ENCODE measurements at places on chromosomes 11 and 22.

DNA sequence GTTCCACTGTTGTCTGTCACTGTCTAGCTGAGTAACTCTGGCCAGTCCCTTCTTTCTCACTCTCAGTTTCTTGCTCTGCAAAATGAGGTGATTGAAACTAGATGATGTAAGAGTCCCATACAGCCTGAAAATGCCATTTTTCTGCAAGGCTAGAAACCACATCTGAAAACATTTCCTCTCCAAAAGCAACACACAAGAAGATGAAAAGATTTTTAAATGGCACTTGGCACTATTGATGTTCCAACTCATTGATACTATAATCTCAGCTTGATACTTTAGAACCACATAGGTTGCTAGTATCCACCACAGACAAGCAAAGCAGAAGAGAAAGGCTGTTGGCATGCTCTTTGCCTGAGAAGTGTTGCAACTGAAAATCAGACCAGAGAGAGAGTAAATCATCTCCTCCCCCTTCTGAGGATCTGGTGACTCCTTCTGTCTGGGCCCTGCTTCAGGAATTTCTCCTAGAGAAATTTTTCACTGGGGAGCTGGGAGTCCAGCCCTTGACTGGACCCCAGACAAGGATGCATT is 1217.9 kb downstream of the LRRC4C start:
- no peak for DNase-seq

DNA sequence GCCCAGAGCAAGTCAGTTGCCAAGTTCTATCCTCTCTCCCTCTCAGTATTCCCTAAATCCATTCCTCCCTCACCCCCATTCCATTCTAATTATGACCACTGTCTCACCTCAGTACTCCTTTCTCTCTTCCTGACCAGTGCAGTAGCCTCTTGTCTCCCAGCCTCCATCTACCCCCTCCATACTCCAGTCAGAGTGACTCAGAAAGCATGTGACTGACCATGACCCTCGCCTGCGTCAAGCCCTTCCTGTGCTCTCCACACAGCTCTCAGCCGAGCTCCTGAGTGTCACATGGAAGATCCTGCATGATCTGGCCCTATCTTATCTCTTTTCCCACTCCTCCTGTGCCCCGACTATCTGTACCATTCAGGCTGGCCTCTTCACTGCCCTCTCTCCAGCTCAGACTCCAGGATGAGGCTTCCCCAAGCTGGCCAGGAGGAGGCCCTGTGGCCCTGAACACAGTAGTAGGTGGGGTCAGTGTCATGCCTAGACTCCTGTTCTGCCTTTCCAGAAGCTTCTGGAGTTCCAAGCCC is 42.6 kb downstream of the NEU3 start:
- DNase-seq = peak; percentile 53

- DNase-seq = no peak
Measured at GRCh38 chr11:120180551-120181232, 30.1 kb upstream of the OAF start.

DNA sequence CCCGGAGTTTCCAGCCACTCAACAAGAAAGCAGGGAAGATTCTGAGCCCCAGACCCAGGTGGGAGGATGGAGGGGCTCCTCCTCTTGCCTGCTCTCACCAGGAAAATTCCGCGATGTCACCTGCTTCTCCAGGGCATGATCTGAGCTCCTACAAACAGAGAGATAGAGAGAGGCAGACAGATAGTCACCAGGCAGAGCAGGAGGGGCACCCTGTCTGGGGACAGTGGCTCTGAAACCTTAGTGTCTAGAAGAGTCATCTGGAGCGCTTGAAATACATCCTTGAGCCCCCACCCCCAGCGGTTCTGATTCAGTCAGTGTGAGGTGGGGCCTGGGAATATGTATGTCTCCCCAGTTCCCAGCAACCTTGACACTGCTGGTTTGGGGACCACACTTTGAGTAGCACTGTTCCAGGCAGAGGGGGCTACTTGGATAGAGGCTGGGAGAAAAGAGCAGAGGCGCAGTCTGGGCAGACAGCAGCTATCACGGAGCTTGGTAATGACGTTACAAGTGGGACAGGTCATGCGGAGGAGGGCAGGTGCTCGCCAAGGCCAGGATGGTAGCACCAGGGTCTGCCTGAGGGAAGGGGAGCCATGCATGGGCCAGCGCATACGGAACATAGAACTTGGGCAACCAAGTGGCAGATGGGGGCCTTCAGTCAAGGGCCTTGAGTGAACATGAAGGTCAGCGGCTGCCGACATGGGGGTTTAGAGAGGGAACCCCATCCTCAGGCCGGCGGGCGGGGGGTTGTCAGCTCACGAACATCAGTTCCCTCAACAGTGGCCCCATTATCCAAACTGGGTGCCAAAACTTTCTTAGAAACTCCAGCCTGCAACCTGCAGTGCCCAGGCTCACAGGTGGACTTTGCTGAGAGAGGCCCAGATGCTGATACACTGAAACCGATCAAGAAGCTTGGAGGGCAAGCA is 60.9 kb upstream of the MYEOV start:
- no peak for DNase-seq

GRCh38 chr11:66311470-66311964 is 5.3 kb downstream of the CD248 start:
- no peak for DNase-seq

DNA sequence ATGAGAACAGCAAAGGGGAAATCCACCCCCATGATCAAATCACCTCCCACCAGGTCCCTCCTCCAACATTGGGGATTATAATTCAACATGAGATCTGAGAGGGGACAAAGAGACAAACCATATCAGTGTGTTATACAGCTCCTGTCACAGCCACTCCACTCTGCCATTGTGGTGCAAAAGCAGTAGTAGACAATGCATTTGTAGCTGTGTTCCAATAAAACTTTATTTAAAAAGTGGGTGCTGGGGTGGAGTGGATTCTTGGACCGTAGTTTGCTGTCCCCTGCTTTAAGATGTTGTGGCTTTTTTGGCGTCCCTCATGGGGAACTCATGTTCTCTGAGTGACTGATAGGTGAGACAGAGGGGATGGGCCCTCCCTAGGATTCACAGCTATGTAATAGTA is 399.1 kb downstream of the SOX6 start:
- no peak for DNase-seq

DNA sequence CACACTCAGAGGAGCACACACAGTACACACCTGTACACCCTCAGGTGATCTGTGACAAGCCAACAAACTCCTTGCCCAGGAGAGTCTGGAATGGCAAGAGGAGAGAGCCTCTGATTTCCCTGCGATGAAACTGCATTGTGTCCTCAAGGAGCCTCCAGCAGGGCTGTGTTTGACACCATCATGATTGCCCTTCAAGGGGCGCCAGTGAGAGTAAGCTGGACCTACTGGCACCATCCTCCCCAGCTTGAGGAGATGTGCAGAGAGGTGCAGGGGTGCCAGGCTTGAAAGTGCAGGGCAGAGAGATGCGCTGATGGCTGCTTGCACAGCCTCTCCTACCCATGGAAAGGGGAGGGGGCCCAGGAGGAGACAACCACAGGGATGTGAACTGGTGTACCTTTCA is 188.8 kb upstream of the CADM1 start:
- DNase-seq = no peak

GRCh38 chr11:70698871-70699270 is 300.5 kb downstream of the CTTN start:
- DNase-seq = no peak

- no peak for DNase-seq
Measured at GRCh38 chr11:46335890-46336562, 11.2 kb upstream of the DGKZ start.

DNA sequence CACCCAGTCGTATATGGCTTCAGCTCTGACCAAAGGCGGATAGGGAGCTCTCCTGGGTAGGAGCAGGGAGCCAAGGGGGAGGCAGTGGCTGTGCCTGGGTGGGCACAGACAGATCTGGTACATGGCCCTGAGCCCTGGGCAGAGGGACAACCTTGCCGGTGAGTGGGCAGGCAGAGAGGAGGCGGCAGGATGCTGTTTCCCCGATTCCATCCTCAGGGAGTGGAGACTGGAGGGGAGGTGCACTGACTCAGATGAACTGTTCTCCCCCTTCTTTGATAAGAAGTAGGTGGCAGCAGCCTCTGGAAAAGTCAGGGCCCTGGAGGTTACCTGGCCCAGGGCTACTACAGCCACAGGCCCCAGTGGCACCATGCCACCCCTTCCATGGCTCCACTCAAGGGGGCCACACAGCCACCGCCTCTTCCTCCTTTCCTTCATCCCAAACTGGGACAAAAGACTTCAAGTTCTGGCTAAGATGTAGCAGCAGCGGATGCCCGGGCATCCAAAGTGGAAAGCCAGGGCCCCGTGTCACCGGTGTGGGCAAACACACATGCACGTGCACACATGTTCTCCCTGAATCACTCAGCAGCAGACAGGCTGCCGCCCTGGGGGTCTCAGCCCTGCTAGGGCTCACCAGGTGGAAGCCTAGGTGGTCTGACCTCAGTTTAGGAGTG is 13.4 kb downstream of the CXCR5 start:
- no peak for DNase-seq

DNA sequence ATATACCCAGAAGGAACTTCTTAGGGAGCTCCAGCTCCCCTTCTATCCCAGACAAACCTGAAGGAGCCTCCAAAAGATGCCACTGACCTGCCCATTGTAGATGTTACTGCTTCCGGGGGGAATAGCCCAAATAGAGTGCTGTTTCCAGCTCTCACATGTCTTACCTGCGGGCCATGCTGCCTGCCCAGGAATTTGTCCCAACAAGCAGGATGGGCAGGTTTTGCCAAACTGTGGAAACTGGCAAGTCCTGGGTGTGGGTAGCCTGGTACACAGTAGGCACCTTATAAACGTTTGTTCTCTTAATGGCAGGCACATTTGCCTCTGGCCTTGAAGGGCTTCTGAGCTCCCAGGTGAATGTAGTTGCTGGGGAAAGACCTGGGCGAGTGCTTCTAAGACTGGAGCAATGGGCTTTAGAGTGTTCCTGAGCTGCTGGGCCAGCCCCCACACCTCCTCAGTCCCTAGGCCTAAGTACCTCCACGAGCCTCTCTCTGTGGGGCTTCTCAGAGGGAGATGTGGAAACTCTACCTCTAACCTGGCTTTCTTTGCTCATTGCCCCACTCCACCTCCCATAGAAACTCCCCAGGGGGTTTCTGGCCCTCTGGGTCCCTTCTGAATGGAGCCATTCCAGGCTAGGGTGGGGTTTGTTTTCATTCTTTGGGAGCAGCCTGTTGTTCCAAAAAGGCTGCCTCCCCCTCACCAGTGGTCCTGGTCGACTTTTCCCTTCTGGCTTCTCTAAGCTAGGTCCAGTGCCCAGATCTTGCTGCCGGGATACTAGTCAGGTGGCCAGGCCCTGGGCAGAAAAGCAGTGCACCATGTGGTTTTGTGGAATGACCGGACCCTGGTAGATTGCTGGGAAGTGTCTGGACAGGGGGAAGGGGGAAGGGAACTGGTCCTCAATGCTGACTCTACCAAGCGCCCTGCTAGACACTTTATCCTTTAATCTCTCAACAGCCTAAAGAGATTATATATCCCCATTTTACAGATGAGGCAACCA is 37.2 kb downstream of the LIMK2 start:
- DNase-seq = no peak

DNA sequence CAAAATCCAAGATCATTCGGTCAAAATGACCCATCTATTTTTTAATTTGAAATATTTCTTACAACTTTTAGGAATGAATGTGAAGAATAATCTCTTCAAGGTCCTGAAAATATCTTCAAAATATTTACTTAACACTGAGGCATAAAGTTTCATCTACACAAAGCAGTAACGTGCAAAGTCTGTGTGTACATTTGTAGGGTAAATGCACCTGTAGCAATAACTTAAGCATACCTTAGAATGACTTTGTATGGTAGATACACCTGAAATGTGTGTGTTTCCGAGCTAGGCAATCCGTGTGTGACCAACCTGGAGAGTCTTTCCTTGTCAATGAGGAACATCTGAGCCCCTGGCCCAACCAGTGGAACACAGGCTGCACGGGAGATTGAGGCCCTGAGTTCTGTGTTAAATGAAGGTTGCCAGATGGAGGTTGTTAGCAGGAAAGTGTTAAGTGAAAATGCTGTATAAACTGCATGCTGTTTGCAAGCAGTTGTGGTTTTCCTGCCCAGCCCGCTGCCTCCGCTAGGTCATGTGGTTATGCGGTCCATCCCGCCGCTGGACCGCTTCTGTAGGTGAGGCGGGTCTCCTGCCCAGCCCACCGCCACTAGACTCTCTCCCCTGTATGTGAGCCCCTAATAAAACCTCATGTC is 7.6 kb upstream of the CTR9 start:
- DNase-seq = no peak

- DNase-seq = no peak
Measured at GRCh38 chr22:41177040-41177621, 28.0 kb upstream of the L3MBTL2 start.

GRCh38 chr22:17152340-17152739 is 6.7 kb downstream of the HDHD5 start:
- no peak for DNase-seq

GRCh38 chr11:35006389-35007128 is 90.1 kb downstream of the PDHX start:
- DNase-seq = no peak

DNA sequence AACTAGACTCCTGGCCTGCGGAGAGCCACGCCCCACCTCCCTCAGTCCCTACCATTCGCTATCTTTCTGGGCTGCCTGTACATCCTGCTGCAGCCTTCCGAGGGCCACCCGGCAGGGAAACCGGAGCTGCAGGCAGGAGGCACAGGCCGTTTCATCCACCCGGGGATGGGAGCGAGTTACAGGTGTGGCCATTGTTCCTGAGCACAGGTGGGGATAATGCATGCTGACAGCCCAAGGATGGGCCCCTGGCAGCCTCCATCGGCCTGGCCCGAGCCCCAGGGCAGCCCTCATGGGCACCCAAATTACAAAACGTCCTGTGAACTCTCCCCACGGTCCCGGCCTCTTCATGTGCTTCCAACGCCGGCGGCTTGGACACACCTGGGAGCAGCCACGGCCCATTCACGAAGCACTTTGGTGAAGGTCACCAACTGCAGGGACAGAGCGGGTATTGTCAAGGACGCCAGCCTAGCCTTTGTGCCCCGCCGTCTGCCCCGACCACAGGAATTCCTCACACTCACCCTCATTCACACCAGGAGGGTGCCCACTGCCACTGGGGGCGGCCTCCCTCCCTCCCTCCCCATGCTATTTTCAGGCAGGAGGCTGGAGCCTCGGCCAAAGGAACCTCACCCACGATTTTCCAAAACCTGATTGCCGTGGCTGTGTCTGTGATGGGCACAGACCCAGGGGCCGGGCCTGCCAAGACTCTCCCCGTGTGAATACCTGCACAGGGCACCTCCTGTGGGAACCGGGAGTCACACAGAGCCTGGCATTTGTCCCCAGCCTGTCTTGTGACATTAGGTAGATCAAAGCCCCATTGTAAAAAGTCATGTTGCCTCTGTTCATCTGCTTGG is 42.1 kb upstream of the MYEOV start:
- DNase-seq = no peak

GRCh38 chr11:21640491-21640890 is 552.4 kb upstream of the ANO5 start:
- no peak for DNase-seq

All from AG04449 (cell line).